ENCODE measurements at places on chromosomes 5 and 9.

GRCh38 chr5:147509710-147510651 is at the start of gene DPYSL3:
TSS of gene DPYSL3 (minus strand) at chr5:147510068. CDS start at chr5:147509858, 210 bp downstream.
- DNase-seq: no peak

DNA sequence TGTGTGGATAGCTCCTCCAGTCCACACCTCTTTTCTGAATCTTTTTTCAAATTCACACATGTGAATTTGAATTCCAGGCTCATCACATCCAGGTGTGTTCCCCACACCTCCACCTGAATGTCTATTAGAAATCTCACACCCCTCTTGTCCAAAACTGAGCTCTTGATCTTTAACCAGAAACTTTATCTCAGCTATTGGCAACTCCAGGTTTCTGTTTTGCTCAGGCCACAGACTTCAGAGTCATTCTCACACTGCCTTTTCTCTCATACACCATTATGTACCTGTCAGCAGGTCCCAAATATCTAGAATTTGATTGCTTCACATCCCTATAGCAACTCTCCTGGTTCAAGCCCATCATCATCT is 11.6 kb downstream of the NIPSNAP3B start:
- DNase-seq: no peak

- no peak for DNase-seq
Measured at GRCh38 chr5:109833946-109834345, 144.2 kb downstream of the MAN2A1 start.

DNA sequence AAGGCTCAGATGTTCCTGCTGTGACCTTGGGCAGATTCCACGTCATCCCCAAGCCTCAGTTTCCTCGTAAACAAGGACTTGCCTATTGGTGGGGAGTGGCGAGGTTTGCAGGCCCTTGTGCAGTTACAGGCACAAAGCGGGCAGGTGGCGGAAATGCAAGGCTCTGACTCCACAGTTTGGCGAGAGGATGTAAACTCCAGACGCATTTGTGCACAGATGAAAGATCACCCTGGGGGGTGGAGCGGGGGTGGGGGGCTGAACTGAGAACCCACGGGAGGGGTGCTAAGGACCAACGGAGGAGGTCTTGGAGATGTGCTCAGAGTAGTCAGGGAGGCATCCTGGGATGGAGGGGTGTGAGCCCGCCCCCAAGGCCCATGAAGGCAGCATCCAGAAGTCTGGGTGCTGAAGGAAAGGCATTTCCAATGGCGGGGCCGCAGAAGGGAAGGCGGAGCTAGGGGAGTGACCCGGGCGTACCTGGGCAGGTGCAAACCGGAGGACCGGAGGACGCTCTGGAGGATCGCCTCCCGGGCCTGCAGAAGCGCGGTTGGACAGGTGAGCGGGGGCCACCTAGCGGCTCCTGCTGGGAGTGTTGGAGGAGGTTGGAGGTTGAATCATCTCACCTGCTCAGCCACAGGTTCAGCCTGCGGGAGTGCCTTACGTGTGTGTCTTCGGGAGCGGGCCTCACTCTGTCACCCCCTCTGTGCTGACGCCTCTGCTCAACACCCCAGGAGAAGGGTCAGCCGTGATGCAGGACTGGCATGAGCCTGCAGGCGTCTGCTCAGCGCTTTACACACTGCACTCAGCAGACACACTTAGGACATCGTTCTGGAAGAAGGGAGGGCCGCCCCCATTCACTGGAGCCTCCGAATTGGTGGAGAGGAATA is 1.9 kb upstream of the FIBCD1 start:
- peak; percentile 48 for DNase-seq

GRCh38 chr5:14054965-14055963 is 87.9 kb upstream of the TRIO start:
- no peak for DNase-seq

- no peak for DNase-seq
Measured at GRCh38 chr5:58188262-58188651, 271.6 kb downstream of the PLK2 start.

- DNase-seq: no peak
Measured at GRCh38 chr5:151682240-151682639, 4.5 kb downstream of the SPARC start.

- no peak for DNase-seq
Measured at GRCh38 chr5:60026161-60026560, 132.6 kb upstream of the PDE4D start.

DNA sequence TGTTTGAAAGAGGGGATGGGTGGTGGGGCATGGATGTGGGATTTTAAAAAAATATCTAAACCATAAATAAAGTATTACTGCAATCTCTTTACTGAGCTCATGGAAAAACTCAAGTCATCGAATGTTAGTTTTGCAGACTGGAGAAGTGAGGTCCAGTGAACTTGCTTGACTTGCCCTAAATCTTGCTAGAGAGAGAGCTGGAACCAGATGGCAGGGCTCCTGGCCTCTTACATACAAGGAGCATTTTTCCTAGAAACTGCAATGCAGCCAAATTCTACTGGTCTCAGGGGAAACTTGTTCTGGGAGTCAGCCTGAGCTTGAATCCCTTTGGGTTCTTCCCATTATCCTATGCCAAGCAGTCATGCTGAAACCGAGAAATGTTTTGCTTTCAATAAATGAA is 2.9 kb upstream of the TGFBI start:
- no peak for DNase-seq

Data from stimulated activated CD8-positive, alpha-beta memory T cell treated with anti-CD3 and anti-CD28 coated beads, Interleukin-15, amount 100 ng/mL, for 4 hours (primary cell).